NT2/D1 (cell line): ENCODE measurements at places on chromosomes 3 and 15.

- no peak for DNase-seq
Observed at GRCh38 chr15:77905301-77905920, 172.1 kb downstream of the TBC1D2B start.

GRCh38 chr15:80966431-80967197 lies 23.0 kb downstream of the MESD start:
- no peak for DNase-seq

GRCh38 chr3:81585056-81585455 lies 176.4 kb downstream of the GBE1 start:
- no peak for DNase-seq

- DNase-seq = no peak
Observed at GRCh38 chr3:61617041-61617440, 55.7 kb downstream of the PTPRG start.

- DNase-seq = no peak
Observed at GRCh38 chr3:196288141-196288460, 575 bp upstream of the PCYT1A start.

- no peak for DNase-seq
Observed at GRCh38 chr3:126372413-126373145, 15.4 kb upstream of the KLF15 start.

DNA sequence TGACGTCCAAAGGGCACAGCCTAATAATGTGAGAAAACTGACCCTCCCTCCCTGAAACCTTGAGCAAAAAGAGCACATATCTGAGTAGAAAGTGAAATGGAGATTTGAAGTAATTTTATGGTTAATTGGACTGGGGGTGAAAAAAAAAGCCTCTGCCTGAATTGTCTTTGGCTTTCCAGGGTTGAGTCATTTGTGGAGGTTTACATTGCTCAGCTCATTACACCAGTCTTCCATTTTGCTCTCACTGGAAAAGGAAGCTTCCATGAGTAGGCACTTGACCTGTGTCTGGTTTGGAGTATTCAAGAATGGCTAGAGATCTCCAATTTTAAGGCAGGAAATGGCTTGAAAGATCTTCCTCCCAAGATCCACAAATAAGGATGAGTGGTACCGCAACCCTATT lies 273.9 kb downstream of the PDCD6IP start:
- no peak for DNase-seq

GRCh38 chr3:73453666-73454065 lies 171.1 kb downstream of the PDZRN3 start:
- DNase-seq = no peak

- DNase-seq = no peak
Observed at GRCh38 chr3:13686367-13687160, 137.6 kb downstream of the FBLN2 start.

GRCh38 chr15:70088887-70089691 lies 8.6 kb downstream of the TLE3 start:
- no peak for DNase-seq

DNA sequence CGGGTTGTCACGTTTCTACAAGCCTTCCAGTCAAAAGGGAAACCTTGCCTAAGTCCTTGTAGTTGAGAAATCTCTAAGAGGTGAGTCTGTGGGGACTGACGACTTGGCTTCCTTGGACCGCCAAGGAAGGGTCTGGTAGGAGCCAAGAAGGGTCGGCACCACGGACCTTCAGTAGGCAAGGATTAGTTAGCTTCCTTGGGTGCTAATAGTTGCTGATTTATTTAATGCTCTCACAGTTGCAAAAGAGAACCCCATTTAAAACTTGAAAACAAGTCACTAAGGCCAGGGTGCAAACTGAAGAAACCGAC lies 361 bp upstream of the LCMT2 start:
- DNase-seq = no peak

- no peak for DNase-seq
Observed at GRCh38 chr15:99443056-99443756, 122.6 kb upstream of the MEF2A start.

GRCh38 chr3:166829896-166830295 lies 550.2 kb downstream of the ZBBX start:
- no peak for DNase-seq
